ENCODE measurements at places on chromosomes 5 and 9.
A peak's percentile ranks its signal among the peaks of the same experiment; 100 is the strongest.

DNA sequence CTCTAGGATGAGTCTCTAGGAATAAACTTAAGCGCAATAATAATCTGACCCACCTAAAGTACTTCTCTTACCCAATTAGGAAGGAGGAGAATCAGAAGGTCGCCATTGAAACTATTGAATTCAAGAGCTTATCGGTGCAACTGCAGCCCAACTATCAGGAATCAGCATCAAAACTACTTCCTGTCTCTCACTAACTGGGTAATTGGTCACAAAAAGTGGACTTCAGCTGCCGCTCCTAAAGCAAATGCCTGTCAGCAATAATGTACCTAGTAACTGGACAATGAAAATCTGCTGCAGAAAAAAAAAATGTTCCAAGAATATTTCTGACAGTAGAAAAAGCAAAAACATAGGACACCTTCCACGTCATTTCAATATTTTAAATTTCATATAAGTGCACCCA is 3.3 kb downstream of the OR1L8 start:
- DNase-seq: no peak

DNA sequence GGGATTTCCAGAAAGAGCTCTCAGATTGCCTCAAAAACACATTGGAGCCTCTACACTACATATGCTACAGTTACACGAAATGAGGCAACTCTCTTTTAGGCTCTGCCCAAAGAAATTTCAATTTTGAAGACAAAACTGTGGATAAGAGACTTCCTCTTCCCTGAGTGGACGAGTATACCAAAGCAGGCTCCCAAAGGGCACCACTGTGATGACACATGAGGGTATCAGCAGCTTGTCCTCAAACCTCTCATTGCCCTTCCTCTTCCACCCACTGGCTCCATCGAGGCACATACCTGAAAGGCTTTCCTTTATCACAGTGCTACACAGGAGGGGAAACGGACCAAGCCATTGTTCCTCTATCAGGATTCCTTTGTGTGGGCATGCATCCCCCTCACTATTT is 11.3 kb downstream of the CKMT2 start:
- no peak for DNase-seq

- DNase-seq: no peak
These were observed 80.6 kb downstream of the OLFM1 start for GRCh38 chr9:135167849-135168655.

DNA sequence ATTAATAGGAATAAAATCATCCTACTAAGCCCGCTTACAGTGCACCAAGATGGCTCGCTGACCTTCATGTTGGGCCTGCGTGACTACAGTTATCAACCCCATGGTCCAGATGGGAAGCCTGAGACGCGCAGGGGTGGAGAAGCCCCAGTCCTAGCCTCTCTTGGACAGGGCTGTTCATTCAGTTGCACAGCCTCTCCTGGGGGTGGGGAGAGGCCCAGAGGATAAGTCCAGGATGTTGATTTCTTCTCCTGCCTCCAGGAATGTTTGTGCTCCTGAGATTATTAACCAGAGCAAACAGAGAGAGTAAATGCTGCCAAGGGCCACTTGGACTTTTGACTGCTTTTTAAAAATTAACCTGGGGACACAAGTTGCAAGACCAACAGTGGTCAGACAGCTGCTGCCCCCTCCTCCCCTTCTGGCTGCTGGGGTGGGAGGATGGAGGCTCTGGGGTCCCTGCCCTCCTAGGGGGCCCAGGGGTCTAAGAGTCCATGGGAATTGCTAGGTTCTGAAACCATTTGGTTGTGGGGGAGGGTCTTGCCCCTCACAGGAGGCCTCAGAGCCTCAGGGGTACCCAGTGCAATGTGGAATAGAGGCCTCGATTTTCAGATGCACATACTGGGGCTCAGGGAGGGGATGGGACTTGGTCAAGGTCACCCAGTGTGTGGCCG is 2.8 kb upstream of the AMBP start:
- no peak for DNase-seq

DNA sequence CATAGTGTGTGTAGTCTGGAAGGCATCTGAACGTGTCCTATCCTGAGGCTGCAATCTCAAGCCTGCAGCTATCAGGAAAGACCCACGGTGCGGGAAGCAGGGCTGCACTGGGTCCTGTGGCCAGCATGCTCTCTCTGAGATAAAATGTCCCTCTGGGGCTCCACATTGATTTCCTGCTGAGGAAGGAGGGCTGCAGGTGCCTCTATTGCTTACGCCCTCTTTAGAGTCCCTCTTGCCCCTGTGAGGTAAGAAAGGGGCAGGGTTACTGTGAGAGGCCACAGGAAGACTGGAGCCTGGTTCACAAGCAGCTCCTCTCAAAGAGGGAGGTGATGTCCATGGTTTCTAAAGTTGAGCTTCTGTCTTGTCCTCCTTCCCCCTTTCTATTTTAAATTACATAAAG is 299.9 kb upstream of the RFX3 start:
- no peak for DNase-seq

DNA sequence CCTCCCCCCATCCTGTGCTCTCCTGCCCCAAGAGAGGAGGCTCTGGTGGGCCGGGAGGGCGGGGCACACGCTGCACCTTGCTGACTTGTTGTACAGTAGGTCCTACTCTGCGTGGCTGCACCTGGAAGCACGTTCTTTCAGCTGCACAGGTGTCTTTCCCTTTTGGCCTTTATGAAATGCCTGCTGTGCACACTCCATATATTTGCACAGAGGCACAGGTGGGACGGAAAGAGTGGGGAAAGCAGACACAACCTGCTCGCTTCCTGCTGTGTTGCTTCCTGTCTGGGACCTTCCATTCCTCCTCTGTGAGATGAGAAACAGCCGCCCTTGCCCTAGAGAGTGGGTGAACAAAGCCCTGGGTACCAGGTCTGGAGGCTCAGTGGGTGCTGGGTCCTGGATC is 4.8 kb downstream of the USP20 start:
- DNase-seq: no peak

DNA sequence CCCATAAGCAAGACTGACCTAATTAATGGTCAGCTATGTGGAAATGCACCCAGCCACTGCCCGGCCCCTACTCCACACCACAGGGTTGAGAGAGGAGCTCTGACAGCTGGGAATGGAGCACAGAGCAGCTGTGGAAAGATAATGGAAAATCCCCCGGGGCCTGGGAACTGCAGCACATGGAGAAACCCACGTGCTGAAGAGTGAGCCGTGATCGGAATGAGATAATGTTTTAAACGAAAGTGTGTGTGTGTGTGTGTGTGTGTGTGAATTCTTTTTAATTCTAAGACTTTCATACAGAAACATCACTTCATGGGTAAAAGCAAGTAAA is 13.1 kb upstream of the SLC12A7 start:
- peak; percentile 42 for DNase-seq

DNA sequence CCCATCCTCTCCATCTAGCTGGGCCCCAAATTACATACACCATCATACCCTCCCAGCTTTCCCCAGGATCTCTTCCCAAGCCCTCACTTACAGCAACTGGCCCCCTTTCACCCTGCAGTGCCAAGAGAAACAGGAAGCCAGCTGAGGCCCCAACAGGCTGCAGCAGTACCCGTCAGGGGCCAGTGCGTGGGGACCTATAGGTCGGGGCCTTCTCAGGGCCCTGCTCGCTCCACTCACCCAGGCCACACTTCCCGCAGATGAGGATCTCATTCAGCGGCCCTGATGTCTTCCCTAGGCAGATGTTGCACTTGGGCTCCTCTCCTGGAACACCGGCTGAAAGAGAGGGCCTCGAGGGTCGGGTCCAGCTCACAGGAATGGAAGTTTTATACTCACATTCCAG is 6.8 kb downstream of the PHF19 start:
- no peak for DNase-seq

DNA sequence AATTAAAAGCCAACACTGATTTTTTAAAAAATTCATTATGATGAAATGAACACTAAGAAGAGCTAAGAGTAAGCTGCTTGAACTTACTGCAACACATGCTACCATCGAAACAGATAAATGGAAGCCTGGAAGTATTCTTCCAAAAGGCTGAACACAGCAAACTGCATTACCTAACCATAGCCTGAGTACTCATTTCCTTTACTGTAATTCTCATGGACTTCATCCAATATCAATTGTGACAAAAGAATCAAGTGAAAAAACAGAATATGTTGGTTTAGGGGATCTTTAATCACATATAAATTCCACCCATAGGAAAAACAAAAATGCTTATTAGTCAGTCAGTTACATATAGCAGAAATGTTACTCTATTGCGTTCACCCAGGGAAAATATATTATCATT is 68.5 kb downstream of the DROSHA start:
- no peak for DNase-seq

- DNase-seq: no peak
These were observed 549.1 kb downstream of the CSNK1G3 start for GRCh38 chr5:124061068-124061430.

DNA sequence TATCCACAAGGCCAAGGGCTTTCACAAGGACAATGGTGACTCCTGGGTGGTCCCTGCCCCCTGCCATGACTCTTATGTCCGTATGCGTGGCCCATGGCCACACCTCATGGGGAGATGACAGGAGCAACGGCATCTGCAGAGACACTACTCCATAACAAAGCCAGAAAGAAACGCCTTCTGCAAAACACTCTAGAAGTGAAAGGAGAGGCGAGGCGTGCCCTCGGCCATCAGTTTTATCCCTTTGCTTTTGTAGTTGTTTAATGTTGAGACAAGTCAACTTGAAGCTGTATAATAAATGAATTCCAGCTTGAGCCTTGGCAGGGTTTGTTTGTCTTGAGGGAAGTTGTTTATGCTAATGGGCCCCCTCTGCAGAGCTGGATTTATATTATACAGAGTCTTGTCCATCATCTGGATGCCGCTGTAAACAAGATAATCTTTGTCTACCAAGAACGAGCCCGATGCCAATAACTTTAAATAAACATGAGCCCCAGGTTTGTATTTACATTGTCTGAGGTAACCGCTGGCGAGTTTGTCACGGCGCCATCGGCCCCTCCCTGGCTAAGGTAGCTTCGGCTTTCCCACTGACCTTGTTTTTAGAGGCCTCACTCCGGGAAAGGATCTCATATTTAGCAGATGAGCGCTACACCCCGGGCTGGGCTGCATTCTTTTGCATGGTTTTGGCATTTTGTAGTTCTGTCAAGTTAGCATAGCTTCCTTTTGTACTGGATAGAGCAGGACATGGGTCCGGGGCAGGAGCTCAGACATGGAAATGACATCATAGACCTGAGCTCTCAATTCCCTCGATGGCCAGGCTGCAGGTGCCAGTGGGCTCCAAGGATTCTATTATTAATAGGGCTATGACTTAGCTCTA is 165.3 kb downstream of the ERCC6L2 start:
- no peak for DNase-seq

DNA sequence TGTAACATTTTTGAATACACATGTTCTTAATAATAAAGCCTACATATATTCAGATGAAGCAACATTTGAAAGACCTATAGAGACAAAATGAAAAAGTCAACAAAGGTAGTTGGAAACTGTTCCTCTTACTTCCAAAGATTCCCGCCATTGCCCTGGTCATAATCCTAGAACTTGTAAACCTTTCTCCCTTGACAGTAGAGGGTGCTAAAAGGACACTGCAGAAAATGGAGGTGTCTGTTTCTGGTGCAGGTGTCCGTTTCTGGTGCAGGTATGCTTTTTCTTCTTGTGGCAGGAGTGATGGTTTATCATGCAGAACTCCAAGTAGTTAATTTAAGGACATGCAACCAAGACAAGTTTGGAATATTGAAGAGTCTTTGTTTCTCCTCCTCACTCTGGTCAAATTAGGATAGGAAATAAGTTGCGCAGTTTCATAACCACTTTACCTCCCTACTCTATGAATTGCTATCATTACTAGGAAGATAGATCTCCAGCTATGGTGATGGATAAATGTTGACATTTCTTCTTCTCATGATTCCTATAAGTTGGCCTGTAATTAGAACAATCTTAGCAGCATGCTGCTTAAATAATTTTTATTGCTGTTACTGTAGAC is 56.0 kb upstream of the FAM174A start:
- DNase-seq: peak; percentile 1

DNA sequence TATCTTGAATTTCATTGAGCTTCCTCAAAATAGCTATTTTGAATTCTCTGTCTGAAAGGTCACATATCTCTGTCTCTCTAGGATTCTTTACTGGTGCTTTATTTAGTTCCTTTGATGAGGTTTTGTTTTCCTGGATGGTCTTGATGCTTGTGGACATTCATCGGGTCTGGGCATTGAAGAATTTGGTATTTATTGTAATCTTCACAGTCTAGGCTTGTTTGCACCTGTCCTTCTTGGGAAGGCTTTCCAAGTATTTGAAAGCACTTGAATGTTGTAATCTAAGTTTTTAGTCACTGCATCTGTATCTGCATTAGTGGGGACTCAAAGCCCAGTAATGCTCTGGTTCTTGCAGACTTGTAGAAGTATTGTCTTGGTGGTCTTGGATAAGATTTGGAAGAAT is 47.8 kb downstream of the SMIM15 start:
- no peak for DNase-seq

- no peak for DNase-seq
These were observed 9.2 kb upstream of the ZNF354A start for GRCh38 chr5:178739452-178740180.

DNA sequence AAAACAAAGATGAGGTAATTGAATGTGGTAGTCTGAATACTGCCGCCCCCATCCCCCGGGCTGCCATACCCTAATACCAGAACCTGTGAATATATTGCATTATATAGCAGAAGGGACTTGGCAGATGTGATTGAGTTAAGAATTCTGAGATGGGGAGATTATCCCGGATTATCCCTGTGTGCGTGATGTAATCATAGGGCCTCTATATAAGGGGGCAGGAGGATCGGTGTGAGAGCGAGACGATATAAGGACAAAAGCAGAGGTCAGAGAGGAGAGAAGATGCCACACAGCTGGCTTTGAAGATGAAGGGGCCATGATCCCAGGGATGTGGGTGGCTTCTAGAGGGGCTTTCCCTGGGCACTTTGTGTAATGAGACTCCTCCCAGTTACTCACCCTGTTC is 101.7 kb upstream of the TLE1 start:
- no peak for DNase-seq

DNA sequence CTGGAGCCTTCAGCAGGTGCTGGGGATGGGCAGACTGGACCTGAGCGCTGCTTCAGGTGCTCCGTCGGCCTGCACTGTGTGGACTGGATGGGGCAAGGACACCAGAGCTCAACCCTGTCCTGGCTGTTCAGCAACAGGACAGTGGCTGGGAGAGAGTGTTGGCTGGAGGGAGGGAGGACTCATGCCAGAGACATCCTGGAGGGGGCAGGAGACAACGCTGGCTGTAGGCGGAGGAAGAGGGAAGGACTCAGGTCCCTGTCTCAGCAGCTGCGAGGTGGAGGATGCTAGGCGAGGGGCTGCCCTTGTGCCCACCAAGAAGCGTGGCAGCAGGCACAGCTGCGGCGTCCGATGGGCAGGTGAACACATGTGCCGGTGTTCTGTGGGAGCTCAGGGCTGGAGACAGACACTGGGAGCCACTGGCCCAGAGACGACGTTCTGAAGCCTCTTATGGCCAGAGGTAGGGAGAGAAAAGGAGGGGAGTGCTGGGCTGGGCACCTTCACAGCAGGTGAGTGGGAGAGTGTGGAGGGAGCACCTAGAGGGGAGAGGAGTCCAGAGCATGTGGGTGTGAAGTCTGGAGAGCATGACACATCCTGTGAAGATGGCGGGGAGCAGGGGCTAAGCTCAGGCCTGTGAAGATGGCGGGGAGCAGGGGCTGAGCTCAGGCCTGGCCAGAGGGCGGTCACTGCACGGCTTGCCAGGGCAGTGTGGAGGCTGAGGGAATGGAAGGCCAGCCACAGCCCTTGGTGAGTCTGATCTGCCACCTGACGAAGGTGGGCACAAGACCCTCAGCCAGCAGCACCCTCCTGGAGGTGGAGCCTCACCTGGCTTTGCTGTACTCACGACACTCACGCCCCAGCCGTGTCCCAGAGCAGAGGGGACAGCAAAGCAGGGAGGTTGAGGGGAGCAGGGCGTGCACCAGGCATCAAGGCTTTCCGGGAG is 79.1 kb upstream of the FCN1 start:
- DNase-seq: no peak

GRCh38 chr5:118253225-118254061 is 734.9 kb downstream of the DTWD2 start:
- no peak for DNase-seq

Measured in fibroblast of skin of scalp (primary cell).